HS-5 (cell line): ENCODE measurements at places on chromosomes 1 and 21.
A peak's percentile ranks its signal among the peaks of the same experiment; 100 is the strongest.

- peak; percentile 30 for DNase-seq
Measured at GRCh38 chr1:76901158-76901767, 34.0 kb downstream of the ST6GALNAC5 start.

DNA sequence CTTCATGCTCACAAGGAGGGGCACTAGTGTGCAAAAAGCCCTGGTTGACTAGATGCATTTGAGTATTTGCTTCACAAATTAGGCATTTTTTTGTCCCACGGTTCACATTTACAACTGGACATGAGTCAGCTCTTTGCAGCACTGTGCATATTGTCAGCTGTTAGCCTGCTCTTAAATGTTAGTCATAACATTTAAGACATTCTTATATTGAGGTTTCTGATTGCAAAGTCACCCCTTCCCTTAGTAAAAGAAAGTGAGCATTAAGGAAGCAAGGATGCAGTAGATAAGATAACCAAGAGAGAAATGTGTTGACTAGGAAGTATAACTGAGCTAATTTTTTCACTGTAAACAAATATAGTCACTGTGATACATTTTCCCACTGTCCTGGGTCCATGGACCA lies 132.6 kb upstream of the CTTNBP2NL start:
- DNase-seq: peak; percentile 20

- DNase-seq: no peak
Measured at GRCh38 chr1:117571496-117571895, 34.4 kb upstream of the TENT5C start.

DNA sequence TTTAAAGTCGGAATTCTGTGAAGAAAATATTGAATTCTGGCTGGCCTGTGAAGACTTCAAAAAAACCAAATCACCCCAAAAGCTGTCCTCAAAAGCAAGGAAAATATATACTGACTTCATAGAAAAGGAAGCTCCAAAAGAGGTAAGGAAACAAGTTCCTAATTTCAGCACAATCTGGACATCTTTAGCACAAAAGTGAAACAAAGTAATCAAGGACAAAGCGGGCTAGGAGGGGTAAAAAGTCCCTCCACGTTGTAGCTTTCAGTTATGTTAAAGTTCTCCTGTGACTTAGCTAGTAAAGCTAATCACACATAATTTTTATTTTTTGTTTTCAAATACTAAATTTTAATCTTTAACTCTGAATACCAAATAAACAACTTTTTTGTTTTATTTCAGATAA lies 2.2 kb downstream of the RGS2 start:
- no peak for DNase-seq

- peak; percentile 16 for DNase-seq
Measured at GRCh38 chr1:192904438-192904895, 95.6 kb downstream of the RGS2 start.
